ENCODE measurements at places on chromosomes 13 and 19.

DNA sequence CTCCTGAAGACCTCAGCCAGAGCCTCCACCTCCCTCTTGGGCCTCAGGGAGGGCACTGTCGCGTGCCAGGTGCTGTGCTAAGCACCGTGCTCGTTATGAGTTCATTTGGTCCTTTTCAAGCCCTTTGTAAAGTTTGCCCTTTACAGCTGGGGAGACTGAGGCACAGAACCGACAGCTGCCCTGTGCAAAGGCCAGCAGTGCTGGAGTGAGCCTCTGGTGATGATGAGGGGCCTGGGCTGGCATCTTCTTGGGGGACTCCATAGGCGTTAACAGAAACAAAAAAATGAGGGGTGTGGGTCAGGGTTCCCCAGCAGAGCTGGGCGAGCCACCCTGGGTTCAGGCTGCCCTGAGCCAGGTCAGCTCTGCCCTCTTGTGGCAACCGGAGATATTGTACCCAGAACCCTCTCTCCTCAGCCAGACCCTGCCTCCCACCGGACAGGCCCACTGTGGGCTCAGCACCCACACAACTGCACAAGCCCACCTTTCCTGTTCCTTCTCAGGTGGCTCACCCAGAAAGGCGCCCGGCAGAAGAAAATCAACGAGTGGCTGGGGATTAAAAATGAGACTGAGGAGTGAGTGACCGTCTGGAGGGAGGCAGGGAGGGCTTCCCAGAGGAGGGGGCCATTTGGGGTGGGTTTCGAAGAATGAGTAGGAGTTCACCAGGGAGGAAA, 5.5 kb upstream of the IFI30 start:
- peak; percentile 67 for DNase-seq

DNA sequence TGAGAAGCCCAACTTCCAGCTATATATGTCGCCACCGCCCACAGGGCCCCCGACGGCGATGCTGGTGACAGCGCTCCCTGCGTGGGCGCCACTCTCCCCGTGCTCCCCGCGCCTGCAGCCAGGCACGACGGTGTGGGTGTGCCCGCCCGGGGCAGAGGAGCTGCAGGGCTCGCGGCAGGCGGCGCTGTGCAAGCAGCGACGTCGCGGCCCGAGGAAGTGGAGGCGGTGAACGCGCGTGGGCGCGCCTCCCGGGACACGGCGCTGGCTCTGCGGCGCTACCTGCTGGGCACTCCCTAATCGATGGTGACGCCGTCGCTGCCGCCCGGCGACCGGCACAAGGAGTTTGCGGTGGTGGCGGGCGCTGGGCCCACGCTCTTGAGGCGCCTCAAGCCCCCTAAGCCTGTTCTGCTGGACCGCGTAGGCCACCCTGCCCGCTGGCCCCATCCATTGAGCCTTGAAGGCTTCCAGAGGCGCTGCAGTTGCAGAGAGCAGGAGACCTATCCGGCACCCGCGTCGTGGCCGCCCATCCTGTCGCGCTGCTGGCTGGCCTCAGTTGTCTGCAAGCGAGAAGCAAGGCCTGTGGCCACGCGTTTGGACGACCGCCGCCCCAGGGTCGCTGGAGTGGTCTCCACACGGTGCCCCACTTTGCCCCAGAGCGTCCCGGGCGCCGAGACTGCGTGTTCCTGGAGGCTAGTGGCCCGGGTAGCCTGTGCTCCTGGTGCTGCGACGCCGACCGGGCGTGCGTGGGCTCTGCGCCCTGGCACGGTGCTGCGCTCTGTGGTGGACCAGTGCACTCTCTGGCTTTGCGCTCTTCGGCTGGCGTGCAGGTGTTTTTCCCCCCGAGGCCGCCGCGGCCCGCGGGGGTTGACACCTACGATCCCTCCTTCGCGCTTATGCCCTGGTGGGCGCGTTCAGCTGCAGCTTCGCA, 23.1 kb downstream of the LRFN3 start:
- peak; percentile 85 for DNase-seq

DNA sequence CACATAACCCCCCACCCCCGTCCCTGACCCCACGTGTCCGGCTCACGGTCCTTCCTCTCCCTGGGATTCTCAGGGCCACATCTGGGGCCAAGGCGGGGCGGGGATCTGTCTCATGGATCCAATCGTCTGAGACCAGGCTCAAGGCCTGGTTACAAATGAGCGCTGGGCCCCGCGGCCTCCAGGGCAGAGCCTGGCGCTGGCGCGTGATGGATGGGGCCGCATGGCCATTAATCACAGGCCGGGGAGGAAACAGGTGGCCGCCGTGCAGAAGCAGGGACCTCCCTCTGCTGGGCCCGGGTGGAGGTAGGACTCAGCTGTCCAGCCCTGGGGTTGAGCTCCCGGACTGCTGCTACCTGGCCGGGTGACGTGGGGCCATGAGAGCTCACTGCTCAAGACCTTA, 5.8 kb upstream of the TLE5 start:
- no peak for DNase-seq

GRCh38 chr19:47275791-47276461, 1.2 kb downstream of the INAFM1 start:
- no peak for DNase-seq

GRCh38 chr13:79225487-79226232, 180.4 kb downstream of the RBM26 start:
- no peak for DNase-seq

GRCh38 chr13:90477216-90477615, 870.3 kb upstream of the MIR17HG start:
- DNase-seq: no peak

- DNase-seq: no peak
These were observed 8.3 kb upstream of the NALCN start for GRCh38 chr13:101424381-101425155.

- DNase-seq: no peak
These were observed 47.4 kb downstream of the NDFIP2 start for GRCh38 chr13:79528356-79528755.
